ENCODE measurements at places on chromosomes 7 and 10.
A peak's percentile ranks its signal among the peaks of the same experiment; 100 is the strongest.

DNA sequence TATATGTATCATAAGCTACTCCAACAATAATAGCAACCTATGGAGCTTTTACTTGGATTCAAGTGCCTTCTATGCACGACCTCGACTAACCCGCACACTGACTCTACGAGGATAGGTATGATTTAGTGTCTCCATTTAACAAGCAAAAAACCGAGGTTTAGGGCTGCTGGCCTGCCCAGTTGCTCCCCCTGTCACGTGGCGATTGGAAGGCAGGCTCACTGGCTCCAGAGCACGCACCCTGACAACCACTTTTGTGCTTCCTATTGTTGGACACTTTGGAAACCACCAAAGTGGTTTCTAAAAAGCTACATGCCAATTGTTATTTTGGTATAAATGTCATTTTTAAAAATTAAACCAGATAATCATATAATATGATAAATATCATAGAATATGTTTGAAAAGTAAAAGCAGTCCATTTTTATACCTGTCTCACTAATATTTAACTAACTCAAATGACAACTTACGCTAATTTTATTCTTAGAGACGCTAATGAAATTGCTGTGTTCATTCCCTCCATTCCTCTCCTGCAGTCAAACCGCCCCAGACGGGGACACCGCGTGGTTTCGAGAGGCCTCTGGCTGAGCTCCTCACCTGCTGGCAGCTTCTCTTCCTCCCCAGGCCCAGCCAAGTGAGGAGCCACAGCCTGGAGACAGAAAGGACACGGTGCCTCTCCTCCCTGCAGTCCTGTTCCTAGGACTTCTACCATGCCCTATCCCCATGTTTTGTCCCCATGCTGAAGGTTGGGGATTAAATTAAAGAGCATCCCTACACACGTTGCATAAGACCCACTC, 22.2 kb upstream of the RHEB start:
- no peak for DNase-seq

DNA sequence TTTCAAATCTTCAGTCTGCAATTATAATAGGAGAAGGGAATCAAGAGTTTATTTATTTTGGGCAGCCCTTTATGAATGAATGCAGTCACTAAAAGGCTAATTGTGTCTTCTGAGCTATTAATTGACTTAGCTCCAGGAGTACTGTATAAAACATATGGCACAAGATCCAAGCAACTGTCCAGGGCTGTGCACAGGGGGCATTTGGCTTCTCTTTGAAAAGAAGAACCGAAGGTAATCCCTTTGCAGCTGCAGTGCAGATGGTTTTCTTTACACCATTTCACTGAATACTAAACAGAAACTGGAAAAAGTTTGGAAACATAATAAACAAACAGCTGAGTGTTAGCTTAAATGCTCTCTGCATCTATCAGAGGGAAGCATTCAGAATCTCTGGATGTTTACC, 282.6 kb upstream of the LRRN3 start:
- no peak for DNase-seq

- no peak for DNase-seq
These were observed 86.2 kb downstream of the HIBADH start for GRCh38 chr7:27576360-27576944.

DNA sequence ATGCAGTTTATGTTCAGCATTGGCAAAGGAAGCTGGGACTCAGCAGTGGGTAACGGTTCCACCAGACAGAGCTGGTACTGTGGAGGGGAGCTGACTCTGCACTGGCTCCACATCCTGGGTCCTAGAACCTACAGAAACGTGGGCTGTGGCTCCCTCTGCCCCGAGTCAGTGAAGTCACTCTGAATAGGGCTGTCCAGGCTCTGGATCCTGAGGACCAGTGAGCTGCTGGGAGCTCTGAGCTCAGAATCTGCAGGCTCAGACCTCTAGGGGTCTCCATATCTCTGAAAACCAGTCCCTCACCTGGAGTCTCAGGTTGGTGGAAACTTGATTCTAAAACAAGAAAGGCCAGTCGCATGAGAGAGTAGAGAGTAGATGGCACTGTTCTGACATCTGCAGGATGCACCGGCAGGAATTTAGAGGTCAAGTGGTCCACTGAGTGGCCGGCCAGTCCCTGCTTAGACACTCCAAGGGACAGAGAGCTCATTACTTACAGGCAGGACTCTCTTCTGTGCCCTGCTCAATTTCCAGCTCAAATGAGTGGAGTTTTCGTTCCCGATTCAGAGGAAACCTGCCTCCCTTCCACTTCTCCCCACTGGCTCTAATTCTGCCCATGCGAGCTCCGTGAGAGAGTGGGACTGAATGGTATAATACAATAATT, 18.6 kb downstream of the NPFFR1 start:
- DNase-seq, result no peak

DNA sequence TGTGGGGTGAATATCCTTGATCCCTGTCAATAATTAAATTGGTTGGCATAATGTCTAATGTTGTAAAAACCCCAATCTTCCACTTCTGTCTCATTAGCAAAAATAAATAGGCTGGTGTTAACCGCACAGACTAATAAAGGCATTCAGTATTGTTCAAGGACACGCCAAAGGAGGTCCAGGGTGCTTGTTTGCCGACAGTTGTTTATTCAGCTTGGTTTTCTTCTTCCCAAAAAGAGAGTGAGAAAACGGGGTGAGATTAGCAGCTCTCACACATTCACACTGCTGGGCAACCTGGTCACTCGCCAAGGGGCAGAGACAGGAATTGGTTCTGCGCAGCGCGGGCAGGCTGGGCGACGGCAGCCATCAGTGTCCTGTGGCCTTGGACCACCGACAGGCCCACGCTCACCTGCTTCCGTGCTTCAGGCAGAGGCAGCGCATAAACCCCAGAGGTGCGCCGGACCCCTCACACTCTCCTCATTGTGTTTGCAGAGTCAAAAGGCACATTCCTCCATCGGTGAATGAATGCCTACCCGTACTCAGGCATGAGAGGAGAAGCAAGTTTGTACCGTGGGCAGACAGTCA, 26.2 kb upstream of the LMBR1 start:
- no peak for DNase-seq

- DNase-seq, result no peak
These were observed 43.9 kb downstream of the DOCK4 start for GRCh38 chr7:112162142-112162766.

DNA sequence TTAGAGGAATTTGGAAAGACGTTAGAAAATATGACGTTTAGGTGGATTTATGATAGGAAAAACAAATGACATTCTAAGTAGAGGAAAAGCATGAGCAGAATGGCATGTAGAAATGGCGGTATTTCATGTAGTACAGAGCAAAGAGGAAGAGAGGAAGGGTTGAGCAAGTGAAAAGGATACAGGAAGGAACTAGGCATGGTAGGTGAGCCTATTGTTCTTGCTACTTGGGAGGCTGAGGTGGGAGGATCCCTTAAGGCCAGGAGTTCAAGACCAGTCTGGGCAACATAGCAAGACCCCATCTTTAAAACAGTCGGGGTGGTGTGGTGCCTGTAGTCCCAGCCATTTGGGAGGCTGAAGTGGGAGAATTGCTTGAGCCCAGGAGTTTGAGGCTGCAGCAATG, 1.2 kb downstream of the GTPBP10 start:
- DNase-seq, result no peak

DNA sequence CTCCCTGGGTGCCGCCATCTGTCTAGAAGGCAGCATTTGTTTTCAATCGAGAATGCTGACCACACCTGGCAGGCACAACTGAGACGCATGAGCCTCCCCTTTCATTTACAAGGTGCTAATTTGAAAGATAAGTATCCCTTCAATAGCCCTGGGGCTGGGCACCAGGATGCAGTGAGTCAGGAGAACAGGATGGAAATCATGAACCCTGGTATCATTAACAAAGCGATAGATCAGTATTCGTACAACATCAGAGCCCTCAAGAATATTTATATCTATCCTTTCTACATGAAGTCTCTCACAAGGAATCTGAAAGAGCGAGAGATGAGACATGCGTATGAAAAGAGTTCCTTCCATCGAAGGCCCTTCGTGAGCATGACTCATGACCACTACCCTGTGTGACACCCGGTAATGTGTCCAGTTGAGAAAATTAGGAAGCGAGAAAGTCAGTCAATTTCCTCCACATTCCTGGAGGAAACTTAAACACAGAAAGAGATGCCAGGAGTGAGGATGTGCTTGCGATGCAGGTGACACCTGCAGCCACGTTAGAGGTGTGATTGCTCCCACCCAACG, 123.1 kb upstream of the PITRM1 start:
- DNase-seq, result no peak

DNA sequence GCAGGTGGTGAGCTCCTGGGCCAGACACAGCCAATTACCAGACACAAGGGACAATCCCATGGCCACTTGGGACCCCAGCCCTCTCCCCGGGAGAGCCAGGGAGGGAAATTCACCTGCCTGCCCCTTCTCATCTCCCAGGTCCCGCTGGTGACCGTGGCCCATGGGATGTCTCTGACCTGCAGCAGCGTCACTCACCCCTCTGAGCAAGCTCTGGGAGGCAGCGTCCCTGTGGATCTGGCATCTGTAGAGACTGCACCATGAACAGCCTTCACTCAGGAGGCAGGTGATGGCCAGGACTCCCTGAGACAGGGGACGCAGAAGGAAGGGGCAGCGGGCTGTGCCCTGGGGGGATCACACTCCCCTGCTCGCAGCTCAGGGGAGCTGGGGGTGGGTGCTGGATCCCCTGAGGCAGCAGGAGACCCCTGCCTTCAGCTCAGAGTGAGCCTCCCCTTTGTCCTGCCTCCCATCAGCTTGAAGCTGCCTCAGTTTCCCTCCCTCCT, 90.8 kb downstream of the FOXL3 start:
- DNase-seq, result no peak

DNA sequence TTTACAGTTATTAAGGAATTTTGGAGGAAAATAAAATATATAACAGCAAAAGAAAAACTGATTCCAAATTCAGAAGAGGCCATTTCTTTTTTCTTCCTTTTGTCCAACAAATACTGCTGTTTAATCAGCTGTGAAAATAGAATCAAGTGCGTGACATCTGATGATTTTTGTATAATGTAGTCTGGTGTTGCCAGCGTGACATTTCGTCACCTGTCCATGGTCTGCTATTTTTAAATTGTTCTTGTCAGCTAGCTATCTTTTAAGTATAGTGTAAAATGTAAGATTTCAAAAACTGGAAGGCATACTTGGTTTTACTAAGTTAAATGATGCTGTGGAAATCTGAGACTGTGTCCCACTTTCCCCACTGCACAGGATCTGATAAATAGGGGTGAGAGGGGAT, 105.9 kb downstream of the CPEB3 start:
- no peak for DNase-seq

DNA sequence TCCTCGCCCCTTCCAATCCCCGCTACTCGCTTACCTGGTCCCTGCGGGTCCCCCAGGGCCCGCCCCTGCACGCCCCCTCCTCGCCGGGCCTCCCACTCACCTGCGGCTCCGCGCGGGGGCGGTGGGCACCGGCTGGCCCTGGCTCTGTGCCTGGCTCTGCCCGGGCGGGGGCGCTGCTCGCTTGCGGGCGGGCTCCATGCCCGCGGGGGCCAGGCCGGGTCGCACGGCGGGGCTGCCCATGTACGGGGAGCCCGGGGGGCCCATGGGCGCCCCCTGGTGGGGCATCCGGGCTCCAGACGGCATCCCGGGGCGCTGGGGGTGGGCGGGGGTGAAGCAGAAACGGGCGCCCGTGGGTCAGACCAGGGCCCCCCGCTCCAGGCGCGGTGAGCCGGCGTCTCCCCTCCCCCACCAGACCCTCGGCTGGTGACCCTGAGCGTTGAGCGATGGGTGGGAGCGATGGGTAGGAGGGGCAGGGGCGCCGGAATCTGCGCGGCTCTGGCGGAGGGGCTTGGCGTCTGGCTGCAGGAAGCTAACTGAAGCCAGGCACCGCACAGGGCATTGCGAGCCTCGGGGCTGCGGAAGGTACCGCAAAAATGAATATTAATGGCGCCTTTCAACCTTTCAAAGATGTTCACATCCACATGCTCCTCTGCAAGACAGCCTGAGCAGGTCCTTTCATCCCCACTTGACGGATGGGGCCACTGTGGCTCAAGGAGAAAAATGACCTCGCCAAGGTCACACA, 3.0 kb downstream of the SMARCD3 start:
- DNase-seq, result peak; percentile 35

DNA sequence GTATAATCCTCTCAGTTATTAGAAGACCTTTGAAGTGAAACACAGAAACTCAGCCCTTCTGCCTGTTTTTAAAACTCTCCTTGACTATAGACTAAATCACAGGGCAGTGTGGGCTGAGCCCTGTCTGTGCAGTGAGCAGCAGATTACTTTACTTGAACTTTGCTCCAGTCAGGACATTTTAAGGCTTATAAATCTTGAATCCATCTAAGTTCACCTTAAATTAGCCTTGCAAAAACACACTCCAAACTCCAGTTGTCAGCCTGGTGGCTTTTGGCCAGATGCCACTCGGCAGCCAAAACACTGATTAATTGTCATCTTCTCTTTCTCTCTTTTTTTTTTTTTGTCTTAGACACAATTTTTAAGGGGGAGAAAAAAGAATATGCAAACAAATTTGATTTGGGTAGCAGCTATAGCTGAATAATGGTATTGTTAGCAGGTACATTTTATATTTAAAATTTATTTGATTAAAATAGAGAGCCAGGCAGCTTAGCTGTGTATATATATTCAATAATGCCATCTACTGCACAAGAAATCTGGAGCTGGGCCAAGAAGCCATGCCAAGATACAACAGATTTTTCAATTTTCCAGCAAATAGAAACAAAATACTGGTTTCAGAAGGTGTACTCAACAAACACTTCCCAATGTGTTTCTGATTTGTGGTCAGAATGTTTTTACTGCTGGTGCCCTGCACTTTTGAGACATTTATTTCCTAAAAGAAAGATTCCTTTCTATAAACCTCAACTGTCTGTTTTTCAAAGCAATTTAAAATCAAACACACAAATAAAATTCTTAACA, 247.7 kb downstream of the TFEC start:
- no peak for DNase-seq

DNA sequence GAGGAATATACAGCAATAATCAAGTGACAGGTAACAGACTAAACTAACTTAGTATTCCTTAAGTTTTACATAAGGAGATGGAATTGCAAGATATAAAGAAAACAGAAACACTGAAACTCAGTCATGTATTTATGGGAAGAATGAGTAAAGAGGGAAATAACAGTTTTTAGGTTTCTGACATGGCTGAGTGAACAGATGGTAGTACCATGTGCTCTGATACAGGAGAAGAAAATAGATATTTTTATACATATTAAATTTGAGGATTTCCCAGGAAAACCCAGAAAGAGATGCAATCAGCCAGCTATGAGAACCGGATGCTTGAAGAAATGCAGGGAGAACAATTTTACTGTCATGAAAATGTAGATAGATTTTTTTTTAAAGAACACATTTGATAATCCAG, 669.5 kb upstream of the GRM3 start:
- DNase-seq, result no peak

- no peak for DNase-seq
These were observed 100.7 kb downstream of the GRID1 start for GRCh38 chr10:86265895-86266259.

GRCh38 chr10:11910102-11910501, 86.9 kb downstream of the PROSER2 start:
- no peak for DNase-seq

DNA sequence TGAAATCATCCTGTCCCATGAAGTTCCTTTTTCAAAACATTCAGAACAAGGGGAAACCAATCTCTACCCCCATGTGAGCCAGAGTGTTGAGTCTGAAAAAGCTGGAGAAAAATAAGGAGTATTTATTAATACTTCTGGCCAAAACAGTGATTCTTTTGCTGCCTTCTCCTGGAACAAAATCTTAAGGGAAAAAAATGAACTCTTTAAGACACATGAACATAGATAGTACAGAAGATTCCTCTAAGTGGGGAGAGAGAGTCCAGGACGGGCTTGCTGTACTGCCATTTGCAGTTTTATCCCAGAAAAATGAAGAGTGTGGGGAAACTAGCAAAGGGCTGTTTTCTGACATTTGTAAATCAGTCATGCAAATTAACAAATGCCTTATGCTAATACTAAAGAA, 173.4 kb upstream of the CELF2 start:
- DNase-seq, result no peak

GRCh38 chr7:23210506-23210905, 28.7 kb downstream of the NUP42 start:
- no peak for DNase-seq

Data from activated naive CD4-positive, alpha-beta T cell (primary cell).